HAP-1 (cell line): ENCODE measurements at places on chromosomes 4 and X.

DNA sequence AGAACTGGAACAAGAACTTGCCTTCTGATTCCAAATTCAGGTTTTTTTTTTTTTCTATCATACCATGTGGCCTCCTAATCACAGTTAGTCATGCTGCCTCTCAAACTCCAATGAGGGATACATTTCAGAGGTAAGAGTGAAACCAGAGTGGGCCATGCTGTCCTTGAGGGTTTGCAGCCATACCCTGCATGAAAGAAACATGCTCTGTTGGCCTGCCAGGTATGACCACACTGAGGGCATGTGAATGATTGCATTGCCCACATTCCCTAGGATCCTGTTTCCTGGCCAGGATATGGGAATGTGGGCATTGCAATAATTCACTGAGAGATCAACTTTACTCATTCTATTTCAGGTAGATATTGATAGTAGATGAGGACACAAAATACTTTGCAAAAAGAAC lies 56.4 kb upstream of the DDIT4L start:
- DNase-seq = no peak

DNA sequence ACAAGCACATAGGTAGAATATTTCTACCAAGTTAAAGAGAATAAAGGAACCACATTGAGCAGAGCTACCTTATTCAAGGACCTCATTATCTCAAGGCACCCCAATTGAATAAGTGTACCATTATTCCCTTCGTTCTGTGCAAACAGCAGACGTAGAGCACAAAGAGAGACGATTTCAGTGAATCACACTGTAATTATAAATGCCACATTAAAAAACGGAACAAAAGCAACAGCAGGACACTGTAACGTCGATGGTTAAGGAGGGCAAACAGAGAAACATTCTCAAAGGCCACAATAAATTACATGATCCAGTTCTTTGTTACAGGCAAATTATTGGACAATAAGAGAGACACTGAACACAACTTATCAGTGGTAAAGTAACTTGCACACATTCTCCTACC lies 644.1 kb upstream of the TENM3 start:
- no peak for DNase-seq

DNA sequence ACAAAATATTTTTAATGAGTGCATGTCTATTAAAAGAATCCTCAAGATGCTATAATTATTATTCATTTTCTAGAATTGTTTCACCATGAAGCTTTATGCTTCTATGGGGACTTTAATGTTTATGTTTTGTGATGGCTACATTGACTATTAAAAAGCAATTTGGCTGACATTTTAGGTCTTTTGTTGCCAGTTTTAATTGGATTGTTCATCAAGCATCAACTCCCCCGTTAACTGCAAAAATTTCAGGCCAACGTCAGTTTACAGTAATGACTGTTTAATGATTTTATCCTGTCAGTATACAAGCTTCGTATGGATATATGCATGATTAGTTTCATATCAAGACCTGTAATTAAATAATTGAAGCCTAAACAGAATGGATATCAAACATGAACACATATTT lies 422.8 kb downstream of the SH2D1A start:
- no peak for DNase-seq

DNA sequence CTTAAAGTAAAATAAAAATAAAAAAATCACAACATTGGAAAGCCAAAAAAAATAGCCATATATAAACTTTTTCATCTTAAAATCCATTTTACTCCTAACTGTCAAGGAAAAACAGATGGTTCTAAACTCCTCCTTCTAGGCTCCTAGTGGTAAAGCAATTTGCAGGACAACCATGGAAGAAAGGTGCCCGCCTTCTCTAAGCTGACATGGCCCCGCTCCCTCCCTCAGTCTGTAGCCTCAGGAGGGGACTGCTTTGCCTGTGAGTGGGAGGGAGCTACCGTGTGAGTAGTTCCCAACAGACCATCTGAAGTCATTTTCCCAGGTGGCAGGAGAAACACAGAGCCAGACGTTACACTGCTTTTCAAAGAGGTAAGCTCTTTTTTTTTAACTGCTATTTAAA lies 336.2 kb upstream of the FAT1 start:
- no peak for DNase-seq

- DNase-seq = no peak
These were observed 9.2 kb upstream of the PDHA2 start for GRCh38 chr4:95830651-95831050.

- DNase-seq = peak; percentile 50
These were observed at the start of gene RBM47 for GRCh38 chr4:40629401-40630334. Gene RBM47 (minus strand): TSS chr4:40629864. CDS start chr4:40438893, 190,971 bp downstream.

DNA sequence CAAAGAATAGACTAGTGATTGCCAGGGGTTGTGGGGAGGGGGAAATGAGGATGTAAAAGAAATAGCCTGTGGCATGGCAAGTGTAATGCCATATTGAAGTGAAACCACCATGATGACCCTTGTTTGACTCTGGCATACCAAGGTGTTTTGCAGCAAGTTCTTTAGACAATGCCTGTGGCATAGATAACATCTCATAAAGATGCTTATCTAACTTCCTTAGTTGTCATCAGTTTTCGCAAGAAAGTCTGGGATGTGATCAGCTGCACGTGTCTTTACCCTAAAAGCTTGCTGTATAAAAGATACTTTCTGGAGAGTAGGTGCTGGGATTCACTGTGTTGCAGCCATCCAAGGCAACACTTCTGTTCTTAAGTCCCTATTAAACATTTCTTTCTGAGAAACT lies 176.1 kb upstream of the MAGEB16 start:
- no peak for DNase-seq

DNA sequence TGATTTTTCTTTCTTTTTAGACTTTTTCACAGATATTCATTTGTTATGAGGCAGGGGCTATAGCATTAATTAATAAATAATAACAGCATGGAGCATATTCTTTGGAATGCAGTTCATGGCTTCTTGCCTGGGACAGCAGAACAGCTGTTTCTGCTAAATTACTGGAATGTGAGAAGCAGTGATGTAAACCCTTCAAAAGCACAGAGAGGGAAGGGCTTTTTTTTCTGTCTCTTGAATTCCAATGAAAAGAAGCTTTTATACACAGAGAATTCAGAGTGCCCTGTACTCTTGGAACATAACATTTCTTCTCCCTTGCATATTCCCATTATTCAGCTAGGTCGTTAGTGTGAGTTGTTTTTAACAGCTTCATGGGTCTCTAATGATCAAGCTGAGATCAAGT lies 28.5 kb upstream of the ANK2 start:
- no peak for DNase-seq

DNA sequence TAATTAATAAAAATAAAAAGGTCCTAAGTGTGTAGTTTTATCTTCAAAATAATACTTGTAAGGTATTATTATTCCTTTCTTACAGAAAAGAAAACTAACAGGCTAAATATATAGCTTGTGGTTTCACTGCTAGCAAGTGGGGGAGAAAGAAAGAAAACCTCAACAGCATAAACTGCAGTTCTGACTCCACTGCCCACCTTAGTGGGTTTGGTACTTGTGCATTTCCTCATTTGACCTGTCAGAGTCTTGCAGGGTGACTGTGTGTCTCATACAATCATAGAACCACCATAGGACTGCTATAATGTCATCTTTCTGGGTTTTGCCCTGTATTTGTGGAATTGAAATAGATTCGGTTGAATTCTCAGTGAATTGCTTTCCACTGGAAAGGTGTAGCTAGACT lies 94.7 kb upstream of the PUDP start:
- DNase-seq = no peak

GRCh38 chr4:167020410-167020809 lies 213.9 kb downstream of the SPOCK3 start:
- no peak for DNase-seq

DNA sequence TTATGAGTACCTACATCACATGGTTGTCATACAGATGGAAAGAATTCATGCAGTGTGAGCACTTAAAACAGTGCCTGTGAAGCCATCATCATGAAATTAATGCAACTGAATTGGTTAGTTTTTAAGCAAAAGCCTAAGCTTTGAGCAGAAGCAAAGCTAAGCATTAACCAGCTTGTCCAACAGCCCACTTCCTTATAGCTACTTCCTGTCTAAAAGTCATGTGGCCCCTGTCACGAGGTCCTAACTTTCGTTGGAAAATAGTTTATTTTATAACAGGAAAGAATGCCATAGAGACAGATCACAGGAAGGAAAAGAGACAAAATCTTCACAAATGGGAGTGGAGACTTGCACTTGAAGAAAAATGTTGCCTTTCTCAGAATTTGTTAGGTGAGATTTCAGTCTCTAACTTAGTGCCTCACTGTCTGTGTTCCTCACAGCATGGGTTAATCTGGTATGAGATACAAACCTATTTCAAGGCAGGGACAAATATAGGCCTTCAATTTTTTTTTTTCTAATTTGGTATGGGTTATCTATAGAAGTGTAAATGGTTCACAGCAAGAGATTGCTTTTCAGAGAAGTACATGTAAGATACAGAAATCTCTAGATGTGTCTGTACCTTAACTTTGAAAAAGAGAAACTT lies 27.7 kb upstream of the VCX start:
- no peak for DNase-seq

- no peak for DNase-seq
These were observed 52.2 kb downstream of the STIM2 start for GRCh38 chr4:26912810-26913209.

- no peak for DNase-seq
These were observed 2.1 kb upstream of the LEF1 start for GRCh38 chr4:108170631-108171338.

- DNase-seq = no peak
These were observed 49.6 kb downstream of the ZFYVE28 start for GRCh38 chr4:2368746-2369437.

- DNase-seq = peak; percentile 61
These were observed 24.2 kb downstream of the KLHL15 start for GRCh38 chrX:24002792-24003191.
